Activated T-cell treated with anti-CD3 and anti-CD28 coated beads, Interleukin-2, amount 50 U/mL, for 48 hours (primary cell): ENCODE measurements at places on chromosomes 12 and 14.

- no peak for DNase-seq
These were observed 563.9 kb upstream of the TMEM132C start for GRCh38 chr12:127703026-127703425.

DNA sequence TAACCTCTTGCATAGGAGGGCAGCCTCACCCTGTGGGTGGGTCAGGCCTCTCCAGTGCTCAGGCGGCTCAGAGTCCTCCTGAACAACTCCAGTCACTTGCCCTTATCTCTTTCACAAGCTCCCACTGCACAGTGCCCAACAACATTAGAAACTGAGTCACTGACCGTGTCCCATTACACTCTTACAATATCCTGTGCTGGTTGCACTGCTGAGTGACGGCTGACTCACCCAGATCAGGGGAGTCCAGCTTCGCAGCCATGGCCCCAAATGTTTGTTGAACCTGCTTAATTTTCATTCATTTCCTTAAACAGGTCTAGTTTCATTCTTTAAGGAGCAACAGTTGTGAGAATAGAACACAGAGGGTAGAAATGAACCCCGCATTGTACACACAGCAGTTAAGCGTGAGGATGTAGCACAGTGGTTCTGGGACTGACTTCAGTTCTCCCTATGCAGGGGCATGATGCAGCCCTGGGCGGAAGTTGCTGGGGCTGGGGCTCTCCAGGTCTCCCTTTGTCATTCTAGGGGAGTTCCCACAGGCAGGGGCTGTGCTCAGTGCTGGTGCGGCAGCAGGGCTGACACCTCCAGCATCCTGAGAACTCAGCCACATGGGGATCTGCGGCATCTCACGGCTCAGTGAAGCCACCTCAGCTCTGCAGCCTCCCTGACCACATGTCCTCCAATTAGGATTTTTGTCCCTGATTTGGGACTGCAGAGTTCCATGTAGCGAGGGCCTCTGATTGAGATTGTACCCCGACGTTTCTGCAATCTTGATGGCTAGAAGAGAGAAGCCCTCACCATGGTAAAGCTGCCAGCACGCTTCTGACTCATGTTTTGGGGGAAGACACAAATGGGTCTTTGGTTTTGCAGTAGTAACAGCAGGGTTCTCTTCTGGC is 16.1 kb downstream of the GPR68 start:
- peak; percentile 91 for DNase-seq

DNA sequence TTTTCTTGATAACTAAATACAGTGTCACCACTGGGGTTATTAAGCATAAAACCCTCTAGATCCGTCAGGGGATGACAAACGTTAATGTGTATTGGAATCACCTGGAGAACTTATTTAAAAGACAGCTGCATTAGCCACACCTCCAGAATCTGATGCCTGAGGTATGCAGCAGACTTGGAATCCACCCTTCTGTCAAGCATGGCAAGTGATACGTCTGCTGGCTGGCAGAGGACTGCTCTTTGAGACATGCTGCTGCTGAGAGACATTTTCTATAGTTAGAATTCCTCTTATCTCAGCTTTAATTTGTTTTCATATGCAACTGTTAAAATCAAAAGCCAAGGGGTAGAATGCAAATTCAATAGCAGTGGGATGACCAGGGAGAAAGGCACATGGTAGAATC is 496.3 kb downstream of the NELL2 start:
- DNase-seq, result no peak

DNA sequence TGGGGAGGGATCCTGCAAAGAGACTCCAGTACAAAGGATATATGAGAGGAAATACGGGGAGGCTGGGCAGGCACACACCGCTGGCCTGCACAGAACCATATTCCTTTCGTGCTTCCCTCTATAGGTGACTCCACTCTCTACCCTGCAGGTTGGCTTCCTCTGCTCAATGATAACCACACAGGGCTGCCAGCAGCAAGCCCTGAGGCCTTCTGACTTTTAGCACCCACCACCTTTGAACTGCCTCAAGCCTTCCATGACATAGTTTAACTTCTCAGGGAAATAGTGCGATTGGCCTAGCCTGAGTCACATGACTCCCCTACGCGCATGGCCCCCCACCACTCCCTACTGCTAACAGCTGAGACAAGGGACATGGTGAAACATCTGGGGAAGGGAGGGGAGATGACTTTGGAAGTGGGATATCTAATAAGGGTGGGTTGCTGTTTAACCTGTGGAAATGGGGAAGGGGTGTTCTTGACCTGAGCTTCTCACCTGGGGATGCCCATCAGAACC is 3.0 kb upstream of the FOXN3 start:
- DNase-seq, result no peak

DNA sequence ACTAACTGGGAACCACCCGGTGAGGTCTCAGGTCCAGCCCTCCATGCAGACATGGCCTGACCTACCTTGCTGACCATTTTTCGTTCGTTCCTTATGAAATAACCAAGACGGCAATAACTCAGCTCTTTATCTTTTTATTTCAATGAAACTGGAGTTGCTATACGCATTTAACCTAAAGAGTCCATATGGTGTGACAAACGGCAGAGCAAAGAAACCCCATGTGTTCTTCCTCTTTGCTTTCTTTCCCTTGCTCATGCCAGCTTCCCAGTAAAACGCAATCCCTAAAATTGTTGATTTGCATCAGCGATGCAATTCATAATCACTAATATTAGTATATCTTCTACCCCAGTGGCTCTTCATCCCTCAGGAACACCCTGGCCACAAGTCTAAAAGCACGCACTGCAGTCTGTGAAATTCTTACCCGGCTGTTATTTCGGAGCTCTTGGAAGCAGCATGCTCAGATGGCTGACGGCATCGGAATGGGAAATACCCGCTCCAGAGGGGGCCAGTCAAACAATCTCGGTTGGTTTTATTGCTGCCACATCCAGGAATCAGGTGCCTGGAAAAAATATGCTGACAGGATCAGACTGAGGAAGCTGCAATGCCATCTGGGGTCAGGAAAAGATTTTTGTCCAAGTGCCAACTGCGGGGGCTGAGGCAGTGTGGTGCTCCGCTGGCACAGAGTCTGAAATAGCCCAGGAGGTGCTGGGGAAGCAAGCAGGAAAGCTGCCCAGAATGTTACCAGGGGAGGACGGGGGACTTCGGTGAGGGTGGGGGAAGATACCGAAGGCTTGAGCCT is 28.2 kb upstream of the KCNA1 start:
- no peak for DNase-seq

DNA sequence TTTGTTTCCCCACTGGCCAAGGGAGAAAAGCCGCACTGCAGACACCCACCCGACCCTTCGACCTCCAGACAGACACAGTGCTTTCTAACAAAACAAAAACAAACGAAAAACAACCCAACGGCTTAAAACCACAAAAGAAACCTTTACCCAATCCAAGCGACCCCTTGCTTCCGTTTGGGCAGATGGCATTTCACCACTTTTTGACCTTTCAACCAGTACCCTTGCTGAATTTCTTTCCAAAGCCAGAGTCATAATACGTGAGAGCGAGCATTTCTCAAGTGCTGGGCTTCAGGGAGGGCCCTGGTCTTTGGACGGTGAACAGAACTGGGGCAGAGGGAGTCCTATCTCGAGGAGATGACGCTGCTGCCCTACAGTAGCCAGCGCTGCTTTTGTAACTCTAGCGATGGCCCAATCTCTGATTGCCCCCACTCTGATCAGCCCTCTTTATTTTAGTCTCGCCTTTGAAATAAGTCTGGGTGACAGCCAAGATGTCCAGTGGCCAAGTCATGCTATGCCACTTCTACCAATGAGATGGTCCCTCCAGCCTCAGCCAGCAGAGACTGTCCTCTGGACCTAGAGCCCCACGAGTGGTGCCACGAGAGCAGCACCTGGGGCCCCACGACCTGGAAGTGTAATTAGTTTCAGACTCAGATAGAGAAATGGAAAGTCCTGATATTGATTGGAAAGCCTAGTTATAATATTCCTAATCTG is 21.9 kb upstream of the ADIPOR2 start:
- no peak for DNase-seq

- no peak for DNase-seq
These were observed 36.5 kb downstream of the TDP1 start for GRCh38 chr14:89992273-89992672.

DNA sequence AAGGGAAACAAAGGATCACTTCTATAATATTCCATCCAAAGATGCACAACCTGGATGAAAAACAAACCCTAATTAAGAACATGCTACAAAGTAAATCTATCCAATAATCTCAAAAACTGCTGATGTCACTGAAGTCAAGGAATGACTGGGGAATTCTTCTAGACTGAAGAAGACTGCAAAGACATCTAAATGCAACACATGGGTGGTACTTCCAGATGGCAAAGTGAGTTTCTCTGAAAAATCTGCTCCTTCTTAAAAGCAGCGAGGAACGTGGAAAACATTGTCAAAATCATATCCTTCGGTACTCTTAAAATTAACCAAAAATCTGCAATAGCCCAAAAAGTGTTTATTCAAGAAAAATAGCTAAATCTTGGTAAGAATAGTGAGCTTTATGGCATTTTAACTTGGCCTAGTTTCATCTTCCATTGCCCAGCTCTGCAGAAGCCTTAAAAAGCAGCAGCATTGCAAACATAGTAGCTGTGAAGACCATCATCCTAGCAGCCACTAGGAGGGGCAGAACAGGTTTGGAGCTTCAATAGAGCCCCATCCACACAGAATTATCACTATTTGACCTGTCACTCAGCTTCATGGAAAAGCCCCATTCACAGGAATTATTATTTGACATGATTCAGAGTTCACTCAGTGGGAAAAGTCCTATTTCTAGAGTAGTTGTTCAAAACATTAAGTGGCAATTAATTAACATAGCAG is 7.4 kb downstream of the CLEC14A start:
- DNase-seq, result no peak

GRCh38 chr14:52801014-52801712 is 9.8 kb upstream of the GNPNAT1 start:
- no peak for DNase-seq

DNA sequence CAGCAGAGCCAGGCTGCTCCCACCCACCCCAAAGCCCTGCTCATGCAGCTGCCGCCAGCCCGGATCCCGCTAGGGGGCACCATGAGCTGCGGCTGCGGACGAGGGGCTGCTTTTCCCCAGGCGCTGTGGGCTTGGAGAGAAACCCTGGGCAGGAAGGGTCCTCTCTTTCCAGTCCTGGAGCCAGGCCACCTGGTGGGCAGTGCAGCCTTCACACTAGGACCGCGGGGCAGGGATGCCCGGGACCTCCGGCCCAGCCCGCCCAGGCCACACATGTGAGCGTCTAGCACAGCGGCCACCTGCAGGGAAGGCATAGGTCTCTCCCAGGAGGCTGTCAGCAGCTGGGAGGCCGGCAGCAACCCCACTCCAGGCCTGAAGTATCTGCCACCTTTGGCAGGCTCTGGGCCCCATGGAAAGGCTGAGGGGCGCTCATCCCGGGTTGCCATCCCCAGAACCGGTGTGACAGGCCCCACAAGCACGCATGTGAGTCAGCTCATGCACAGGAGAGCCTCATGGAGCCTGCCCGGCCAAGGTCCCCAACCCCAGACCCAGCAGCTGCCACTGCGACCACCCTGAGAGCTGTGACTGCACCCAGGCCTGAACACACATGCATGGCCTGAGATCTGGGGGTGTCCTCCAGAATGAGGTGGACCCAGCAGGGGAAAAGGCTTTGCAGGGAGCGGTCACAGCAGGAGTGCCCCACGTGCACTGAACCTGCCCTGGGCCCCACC is 280.0 kb upstream of the RTL1 start:
- DNase-seq, result no peak

- DNase-seq, result no peak
These were observed 51.4 kb downstream of the WSCD2 start for GRCh38 chr12:108180255-108181094.

GRCh38 chr14:89621009-89621421 is 204.0 kb upstream of the FOXN3 start:
- peak; percentile 79 for DNase-seq

DNA sequence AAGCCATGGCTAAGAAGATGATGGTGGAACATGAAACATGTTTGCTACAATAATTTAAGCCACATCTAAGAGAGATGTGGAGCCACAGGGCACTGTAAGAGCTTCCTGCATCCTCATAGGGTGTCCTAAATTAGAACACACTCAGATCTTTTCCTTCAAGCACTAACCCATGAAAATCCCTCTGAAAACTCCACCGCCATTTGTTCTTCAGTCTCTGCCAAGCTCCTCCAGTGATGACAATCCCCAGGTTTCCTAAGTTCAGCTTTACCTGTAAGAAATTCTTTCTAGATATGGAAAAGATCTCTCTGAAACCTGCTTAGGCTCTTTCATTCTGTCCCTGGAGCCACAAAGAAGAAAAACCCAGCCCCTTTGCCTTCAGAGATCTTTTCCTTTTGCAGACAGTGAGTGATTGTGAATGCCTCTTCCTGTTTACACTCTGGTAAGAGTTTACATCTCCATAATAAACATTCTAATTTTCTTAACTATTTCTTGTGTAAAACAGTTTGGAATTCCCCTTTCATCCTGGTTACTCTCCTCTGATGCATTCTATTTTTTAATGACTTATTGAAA is 907.2 kb downstream of the VRK1 start:
- DNase-seq, result no peak

DNA sequence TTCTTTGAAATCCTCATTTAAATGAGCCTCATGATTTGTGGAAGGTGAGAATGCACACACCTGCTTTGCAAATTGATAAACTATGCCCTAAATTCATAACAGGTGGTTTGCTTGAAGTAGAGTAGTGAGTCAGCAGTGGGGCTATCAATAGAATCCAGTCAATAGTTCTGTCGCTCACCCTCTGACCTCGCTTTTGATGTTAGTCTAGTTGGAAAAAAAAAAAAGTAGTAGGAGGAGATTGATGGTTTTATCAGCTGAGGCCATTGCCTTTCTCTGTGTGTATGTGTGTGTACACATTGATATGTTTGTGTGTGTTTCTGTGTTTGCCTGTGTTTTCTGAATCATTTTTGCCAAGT is 267.3 kb downstream of the SNAPC1 start:
- no peak for DNase-seq

DNA sequence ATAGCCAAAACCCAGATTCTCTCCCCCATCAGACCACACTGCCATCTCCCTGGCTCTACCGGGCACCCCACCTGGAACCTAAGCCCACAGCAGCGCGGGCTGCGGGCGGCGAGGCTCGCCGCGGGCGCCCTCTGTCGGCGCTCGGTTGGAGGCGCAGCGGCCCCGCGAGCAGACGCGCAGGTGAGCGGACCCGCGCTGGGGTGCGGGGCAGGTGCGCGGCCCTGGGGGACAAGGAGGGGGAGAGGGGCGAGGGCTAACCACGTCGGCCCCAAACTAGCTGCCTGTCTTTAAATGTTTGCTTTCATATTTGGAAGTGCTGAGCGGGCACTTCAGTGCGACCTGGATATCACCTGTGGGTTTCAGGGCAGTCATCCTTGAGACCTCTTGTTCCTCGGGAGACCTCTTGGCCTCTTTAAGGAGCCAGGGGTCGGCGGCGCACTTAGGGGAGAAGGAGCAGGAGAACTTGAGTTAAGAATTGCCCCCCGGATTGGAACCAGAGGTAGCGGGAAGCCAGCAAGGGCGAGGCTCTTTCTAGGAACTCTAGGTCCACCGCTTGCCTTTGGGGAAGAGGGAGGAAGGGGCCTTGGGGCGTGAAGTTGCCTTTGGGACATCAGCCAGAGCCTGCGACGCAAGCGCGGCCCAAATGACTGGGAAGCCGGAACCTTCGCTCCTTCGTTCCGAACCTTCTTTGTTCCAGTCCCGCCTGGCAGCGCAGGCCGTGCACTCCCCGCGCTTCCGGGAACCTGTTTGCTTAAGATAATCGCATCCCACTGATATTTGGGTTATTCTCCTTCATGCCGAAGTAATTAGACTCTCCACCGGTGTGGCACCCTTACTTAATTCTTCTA is 78.7 kb downstream of the NEDD1 start:
- peak; percentile 68 for DNase-seq

GRCh38 chr12:125983784-125984500 is 918.7 kb downstream of the AACS start:
- no peak for DNase-seq
